Breast epithelium (tissue), 4 donors: ENCODE measurements at places on chromosomes 12 and 14. TPM values are rescaled to one million over a fixed set of nuclear protein-coding genes. Genes with fewer than 3 reads are reported as not detected.

The OR4N5 gene
- not detected for total RNA-seq

- DNase-seq: no peak
These were observed 534 bp downstream of the PPP2R3C start for GRCh38 chr14:35121026-35121886.

The PDE3A gene
- total RNA-seq: 9.4 TPM

GRCh38 chr12:106205208-106206069 lies 42.4 kb downstream of the CKAP4 start:
- DNase-seq: no peak

- no peak for DNase-seq
These were observed 30.3 kb downstream of the BAZ2A start for GRCh38 chr12:56599797-56600196.

DNA sequence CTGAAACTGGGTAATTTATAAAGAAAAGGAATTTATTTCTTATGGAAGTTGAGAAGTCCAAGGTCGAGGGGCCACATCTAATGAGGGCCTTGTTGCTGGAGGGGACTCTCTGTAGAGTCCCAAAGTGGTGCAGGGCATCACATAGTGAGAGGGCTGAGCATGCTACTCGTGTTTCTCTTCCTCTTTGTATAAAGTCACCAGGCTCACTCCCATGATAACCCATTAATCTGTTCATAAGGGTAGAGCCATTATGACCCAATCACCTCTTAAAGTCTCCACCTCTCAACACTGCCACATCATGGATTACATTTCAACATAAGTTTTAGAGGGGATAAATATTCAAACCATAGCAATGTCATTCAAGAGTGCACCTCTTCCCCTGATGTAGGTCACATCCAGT lies 79.1 kb upstream of the ATP2B1 start:
- DNase-seq: no peak

The LALBA gene
- total RNA-seq: not detected

The KRT83 gene
- 0.33 TPM for total RNA-seq

- no peak for DNase-seq
These were observed 39.4 kb downstream of the TMTC1 start for GRCh38 chr12:29744365-29744764.

The FSCB gene
- 0.59 TPM for total RNA-seq

GRCh38 chr14:69968681-69969080 lies 89.5 kb downstream of the SMOC1 start:
- no peak for DNase-seq

DNA sequence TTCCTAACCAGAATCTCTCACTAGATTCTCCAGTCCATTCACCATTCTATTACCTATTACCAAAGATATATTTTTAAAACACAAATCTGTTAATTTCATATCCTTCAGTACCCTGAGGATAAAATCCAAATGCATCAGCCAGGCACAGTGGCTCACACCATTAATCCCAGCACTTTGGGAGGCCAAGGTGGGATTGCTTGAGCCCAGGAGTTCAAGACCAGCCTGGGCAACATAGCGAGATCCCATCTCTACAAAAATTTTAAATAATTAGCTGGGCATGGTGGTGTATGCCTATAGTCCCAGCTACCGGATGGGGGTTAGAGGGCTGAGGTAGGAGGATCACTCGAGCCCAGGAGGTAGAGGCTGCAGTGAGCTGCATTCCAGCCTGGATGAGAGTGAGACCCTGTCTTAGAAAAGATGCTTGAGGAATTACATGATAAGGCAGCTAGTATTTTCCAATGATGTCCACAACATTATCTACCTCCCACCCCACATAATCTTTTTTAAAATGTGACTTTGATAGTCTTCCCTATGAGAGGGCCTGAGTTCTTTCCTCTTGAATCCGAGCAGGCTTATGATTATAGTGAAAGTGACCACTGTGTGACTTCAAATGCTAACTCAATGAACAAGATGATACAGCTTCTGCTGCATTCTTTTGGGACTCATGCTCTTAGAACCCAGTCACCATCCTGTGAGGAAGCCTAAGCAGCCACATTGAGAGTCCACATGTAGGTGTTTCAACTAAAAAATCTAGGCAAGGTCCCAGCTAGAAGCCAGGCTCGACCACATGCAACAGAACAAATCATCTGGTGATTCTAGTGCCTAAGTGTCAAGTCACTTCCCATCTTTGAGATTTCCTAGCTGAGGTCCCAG lies 18.0 kb downstream of the HECTD1 start:
- DNase-seq: no peak

DNA sequence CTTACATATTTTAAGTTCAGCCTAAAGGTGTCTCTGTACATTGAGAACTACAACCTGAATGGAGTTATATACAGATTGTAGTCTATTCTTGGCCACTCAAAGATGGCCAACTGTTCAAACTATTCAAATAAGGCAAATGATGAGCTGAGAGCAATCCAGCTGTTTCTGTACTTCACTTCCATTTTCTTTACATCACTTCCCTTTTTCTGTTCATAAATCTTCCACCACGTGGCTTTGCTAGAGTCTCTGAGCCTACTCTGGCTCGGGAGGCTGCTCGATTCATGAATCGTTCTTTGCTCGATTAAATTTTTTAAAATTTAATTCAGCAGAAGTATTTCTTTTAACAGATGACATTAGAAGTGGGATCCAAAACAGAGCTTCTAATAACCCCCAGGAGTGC lies 879.7 kb downstream of the GALC start:
- DNase-seq: no peak

The CEBPE gene
- not detected for total RNA-seq

DNA sequence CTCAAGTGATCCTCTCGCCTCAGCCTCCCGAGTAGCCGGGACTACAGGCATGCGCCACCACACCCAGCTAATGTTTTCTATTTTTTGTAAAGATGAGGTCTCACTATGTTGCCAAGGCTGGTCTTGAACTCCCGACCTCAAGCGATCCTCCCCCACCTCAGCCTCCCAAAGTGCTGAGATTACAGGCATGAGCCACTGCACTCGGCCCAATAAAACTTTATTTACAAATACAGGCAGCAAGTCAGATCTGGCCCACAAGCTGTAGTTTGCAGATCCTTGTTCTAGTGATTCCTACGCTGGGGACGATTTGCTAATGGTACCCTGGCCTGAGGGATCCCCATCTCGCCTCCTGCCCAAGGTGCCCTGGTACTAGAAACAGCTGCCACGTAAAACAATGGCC lies 74.6 kb downstream of the CCDC88C start:
- DNase-seq: no peak

The TMCC3 gene
- 17.0 TPM for total RNA-seq

The ACRBP gene
- 0.59 TPM for total RNA-seq

DNA sequence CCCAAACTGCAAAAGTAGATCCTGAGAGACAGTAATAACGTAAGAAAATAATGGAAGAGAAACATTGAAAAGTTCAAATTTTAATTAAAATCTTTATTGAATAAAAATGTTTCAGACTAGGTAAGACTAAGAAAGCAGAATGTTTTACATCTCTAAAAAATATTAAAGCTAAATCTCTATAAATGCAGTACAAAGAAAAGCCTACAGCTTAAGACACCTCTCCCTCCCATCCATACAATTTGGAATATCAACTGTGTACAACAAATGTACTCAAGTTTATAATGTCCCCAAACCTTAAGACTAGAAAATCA lies 8.5 kb upstream of the CERS5 start:
- no peak for DNase-seq

GRCh38 chr12:24796876-24797275 lies 152.0 kb downstream of the BCAT1 start:
- no peak for DNase-seq

DNA sequence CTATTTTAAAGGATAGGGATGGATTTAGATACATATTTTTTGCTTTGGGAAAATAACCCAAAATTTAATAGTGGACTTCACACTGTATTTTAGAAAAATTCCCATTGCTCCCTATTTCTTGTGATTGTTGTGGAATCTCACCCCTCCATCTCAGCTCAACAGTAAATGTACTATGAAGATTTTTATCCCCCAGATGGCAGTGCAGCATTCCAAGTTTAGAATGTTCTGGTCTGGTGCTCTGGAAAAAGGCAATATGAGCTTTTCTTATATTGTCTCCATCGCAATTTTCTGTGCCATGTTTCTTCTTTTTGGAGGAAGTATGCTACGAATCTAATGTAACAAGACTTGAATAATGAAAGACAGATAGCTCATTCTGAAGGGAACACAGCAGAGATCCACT lies 471.7 kb upstream of the SYT1 start:
- no peak for DNase-seq

DNA sequence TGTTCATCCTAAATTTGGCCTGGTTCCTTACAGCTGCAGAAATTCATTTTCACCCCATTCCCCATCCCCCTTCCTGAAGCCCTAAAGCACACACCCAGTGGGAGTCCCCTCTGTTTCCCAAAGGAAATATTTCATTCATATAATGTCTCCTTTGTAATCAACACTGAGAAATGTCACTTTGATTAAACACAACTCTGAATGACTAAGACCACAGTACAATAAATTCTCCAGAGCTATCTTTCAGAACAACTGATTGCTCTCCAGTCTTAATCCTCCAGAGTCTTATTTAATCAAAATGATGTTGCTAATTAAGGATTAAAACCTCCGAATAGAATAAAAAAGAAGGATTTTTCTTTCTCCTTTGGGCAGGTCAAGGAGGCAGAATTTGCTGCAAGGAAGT lies 6.4 kb downstream of the SLC15A5 start:
- no peak for DNase-seq

DNA sequence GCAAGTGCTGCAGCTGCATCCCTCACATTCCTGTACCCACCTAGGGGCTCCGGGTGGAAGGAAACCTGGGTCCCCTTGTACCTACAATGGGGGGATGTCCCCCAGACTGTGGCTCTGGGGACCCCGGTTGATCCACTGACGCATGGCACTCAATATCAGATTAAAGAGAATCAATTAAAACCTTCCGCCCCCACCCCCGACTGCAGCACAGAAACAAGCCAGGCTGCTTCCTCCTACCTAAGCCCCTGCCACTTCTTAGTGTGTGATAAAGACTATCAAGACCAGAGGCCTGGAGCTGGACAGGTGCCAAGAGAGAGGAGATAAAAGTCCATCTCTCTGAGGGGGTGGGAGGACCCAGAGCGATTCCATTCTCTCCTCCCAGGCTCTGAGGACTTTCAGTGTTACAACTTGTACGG lies 28.2 kb upstream of the RPLP0 start:
- no peak for DNase-seq
